ENCODE measurements at places on chromosomes 12 and 14.

- DNase-seq, result no peak
Measured at GRCh38 chr14:51862176-51862796, 1.9 kb downstream of the GNG2 start.

GRCh38 chr12:124506145-124506831 lies 61.1 kb downstream of the NCOR2 start:
- no peak for DNase-seq

- no peak for DNase-seq
Measured at GRCh38 chr12:120064054-120064940, 52.3 kb downstream of the RAB35 start.

- DNase-seq, result no peak
Measured at GRCh38 chr14:87869619-87870583, 123.1 kb downstream of the GALC start.

DNA sequence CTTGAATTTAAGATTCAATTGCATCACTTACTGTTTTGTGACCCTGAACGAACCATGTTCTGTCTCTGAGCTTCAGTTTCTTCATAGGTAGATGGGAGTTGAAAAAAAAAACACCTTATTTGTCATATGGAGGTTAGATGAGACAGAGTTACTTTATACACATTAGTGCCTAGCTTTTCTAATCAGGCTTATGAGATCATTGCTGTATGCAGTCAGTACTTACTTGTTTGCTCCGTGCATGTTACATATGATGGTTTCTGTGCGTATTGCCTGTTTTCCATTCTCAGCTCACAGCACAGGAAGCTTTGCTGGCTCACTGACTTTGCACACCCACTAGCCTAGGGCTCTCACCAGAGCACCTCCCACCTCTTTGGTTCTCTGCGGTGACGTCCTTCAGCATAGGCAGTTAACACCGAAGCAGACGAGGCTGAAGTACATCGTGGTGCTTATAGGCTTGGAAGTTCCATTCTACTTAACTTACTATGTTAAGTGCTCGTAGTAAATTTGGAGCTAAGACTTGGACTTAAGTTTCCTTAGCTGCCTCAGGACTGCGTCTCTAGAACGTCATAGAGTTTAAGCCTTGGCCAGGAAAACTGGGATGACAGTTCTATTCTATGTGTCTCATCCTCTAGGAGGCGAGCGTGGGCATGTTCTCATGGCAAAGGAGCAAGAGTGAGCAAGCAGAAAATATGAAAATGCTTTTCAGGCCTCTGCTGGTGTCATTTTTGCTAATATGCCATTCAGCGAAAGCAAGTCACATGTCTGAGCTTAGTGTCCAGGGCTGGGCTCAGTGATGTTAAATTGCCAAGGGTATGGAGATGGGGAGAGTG lies 57.3 kb downstream of the NRXN3 start:
- DNase-seq, result no peak

DNA sequence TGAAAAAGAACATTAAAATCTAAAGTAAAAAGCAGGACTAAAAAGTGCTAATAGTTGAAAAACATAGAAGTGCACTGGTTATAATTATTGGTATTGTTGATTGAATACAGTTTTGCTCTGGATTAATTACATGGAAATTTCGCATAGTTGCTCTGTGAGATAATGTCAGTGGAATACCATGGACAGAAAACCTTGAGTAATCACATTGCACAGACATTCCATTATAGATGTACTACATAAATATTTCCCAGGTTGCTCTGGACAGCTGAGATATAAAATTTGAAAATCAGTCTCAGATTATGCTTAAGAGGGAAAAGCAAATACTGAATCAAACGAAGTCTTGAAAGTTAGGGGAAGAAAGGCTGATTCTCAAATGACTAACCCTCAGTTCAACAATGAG lies 439.3 kb upstream of the FLRT2 start:
- DNase-seq, result no peak

GRCh38 chr12:27589419-27589818 lies 65.4 kb downstream of the PPFIBP1 start:
- no peak for DNase-seq

DNA sequence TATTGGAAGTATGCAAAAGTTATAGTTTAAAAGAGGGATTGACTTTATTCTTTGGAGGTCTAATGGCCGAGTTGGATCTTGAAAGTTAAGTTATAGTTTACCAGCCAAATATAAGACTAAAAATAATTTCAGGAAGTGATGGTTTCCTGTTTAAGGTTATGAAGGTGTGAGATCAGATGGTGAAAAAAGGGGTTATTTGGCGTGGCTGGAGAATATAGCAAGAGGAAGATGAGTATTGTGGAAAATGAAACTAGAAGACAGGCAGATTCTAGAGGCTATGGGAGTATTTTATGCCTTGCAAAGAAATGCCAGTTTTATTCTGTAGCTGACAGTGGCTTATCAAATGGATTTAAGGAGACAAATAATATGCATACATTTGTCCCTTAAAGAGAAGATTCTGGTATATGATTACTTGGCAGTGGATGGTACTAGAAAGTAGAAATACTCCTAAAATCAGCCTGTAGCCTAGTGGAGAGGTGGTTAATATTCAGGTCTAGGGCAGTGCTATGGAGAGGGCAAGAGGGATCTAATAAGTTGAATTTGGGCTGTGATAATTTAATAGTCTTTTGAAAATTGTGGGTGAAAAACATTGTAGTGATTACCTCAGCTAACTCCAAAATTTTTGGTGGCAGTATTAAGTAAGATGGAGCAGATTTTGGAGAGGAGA lies 1091.8 kb upstream of the ATXN7L3B start:
- no peak for DNase-seq

Data from activated CD4-positive, CD25-positive, alpha-beta regulatory T cell treated with anti-CD3 and anti-CD28 coated beads, Interleukin-2, amount 50 U/mL, for 16 hours (primary cell).